ENCODE measurements at places on chromosomes 4 and X. TPM values are rescaled to one million over a fixed set of nuclear protein-coding genes. Genes with fewer than 3 reads are reported as not detected.
A peak's percentile ranks its signal among the peaks of the same experiment; 100 is the strongest.

DNA sequence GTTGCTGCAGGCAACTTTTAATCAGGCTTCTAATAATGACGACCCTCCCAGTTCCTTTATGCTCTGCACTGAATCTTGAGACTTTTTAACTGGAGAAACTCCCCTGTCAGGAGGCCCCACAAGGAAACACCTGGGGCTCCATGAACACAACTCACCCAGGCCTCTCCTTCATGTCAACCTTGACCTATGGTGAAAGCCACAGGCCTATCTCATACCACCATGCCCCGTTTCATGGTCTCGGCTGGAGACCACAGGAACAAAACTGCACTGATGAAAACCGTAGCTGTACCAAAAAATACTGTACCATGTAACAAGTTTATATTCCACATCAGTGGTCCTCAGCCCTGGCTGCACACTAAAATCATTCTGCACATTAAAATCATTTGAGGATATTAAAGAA, 57.0 kb downstream of the ZNF827 start:
- DNase-seq = no peak
- H3K36me3 ChIP-seq = no peaks in the 10 kb centered on the region
- H3K4me1 ChIP-seq = no peaks in the 10 kb centered on the region
- no peaks in the 10 kb centered on the region for H3K27me3 ChIP-seq
- H3K27ac ChIP-seq = no peak overlapping the region
- no peak overlapping the region for H3K4me3 ChIP-seq

GRCh38 chr4:153520801-153521329, 54.7 kb downstream of the TMEM131L start:
- H3K27ac ChIP-seq = no peak overlapping the region
- DNase-seq = no peak
- no peaks in the 10 kb centered on the region for H3K27me3 ChIP-seq
- peaks cover 82% of the 10 kb centered on the region for H3K4me1 ChIP-seq
- H3K36me3 ChIP-seq = no peaks in the 10 kb centered on the region
- peak overlapping the region; percentile 38 for H3K4me3 ChIP-seq

GRCh38 chr4:78926826-78927225, 12.4 kb downstream of the PAQR3 start:
- DNase-seq = no peak
- H3K4me1 ChIP-seq = no peaks in the 10 kb centered on the region
- no peaks in the 10 kb centered on the region for H3K27me3 ChIP-seq
- no peak overlapping the region for H3K27ac ChIP-seq
- peaks cover 11% of the 10 kb centered on the region for H3K36me3 ChIP-seq
- no peak overlapping the region for H3K4me3 ChIP-seq

DNA sequence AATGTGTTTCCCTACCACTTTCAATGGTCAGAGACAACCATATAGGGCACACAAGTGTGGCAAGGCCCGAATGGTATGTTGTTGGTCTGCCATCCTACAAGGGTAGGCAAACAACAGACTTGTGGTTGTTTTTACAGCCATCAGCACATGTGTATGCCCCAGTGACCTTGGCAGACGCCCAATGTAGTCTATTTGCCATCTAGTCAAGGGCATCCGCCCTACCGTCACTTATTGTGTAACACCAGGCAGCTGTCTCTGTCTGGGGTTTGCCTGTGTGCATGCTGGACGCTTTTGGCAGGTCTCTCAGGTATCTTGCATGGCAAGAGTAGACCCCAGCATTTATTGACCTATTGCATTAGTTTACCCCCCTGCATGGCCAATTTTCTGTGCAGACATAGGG, 1145.5 kb upstream of the POU3F4 start:
- H3K4me3 ChIP-seq = no peak overlapping the region
- DNase-seq = no peak
- H3K27me3 ChIP-seq = no peaks in the 10 kb centered on the region
- no peaks in the 10 kb centered on the region for H3K36me3 ChIP-seq
- no peak overlapping the region for H3K27ac ChIP-seq
- H3K4me1 ChIP-seq = no peaks in the 10 kb centered on the region

DNA sequence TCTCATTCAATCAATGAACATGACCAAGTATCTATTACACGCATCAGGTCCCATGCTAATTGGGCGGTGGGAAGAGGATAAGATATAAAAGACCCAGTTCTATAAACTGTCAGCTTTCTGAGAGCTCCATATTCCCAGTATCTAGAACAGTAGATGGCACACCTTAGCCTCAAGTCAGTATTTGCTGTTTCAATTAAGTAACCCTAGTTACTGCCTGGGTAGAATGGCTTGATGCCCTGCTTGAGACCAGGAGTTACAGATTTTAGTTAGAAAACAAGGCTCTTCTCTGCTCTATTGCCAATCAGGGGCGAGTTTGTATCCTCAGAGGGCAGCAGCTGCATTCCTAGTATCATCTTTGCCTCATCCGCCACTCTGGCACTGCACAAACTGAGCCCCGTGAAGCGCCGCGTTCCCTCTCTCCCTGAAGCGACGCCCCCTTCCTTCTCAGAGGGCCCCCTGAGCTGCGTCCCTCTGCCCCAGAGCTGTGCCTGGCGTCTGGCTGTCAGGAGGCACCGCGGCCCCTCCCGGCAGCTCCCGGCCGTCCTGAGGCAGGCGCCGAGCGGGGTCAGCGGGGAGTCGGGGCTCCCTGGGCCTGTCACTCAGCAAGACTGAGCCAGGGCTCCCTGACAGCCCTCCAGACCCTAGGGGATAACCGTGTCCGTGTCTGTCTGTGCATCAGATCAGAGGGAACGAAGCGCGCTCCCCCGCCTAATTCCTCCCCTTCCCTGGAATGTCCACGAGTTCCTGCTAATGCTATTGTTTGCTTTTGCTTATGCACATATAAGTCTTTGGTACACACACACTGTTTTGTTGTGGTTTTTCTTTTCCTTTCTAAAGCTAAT, 212.4 kb upstream of the TTC29 start:
- no peak for DNase-seq
- H3K36me3 ChIP-seq = no peaks in the 10 kb centered on the region
- no peak overlapping the region for H3K4me3 ChIP-seq
- H3K4me1 ChIP-seq = no peaks in the 10 kb centered on the region
- H3K27me3 ChIP-seq = peaks cover 5% of the 10 kb centered on the region

GRCh38 chr4:110616238-110617074, 6.4 kb downstream of the PITX2 start:
- no peak overlapping the region for H3K27ac ChIP-seq
- DNase-seq = no peak
- H3K4me3 ChIP-seq = no peak overlapping the region
- no peaks in the 10 kb centered on the region for H3K36me3 ChIP-seq

- no peak for DNase-seq
- no peaks in the 10 kb centered on the region for H3K36me3 ChIP-seq
- H3K27ac ChIP-seq = no peak overlapping the region
- no peak overlapping the region for H3K4me3 ChIP-seq
- no peaks in the 10 kb centered on the region for H3K27me3 ChIP-seq
Measured at GRCh38 chr4:81225252-81225651, 10.2 kb upstream of the PRKG2 start.

GRCh38 chr4:181755846-181756245, 487.4 kb upstream of the TENM3 start:
- no peak for DNase-seq
- H3K27ac ChIP-seq = no peak overlapping the region
- H3K36me3 ChIP-seq = no peaks in the 10 kb centered on the region
- H3K4me1 ChIP-seq = no peaks in the 10 kb centered on the region
- H3K4me3 ChIP-seq = no peak overlapping the region

GRCh38 chr4:121736735-121737351, 28.1 kb downstream of the SMIM43 start:
- no peaks in the 10 kb centered on the region for H3K36me3 ChIP-seq
- H3K27ac ChIP-seq = no peak overlapping the region
- no peak overlapping the region for H3K4me3 ChIP-seq
- H3K27me3 ChIP-seq = no peaks in the 10 kb centered on the region
- H3K4me1 ChIP-seq = no peaks in the 10 kb centered on the region
- no peak for DNase-seq

DNA sequence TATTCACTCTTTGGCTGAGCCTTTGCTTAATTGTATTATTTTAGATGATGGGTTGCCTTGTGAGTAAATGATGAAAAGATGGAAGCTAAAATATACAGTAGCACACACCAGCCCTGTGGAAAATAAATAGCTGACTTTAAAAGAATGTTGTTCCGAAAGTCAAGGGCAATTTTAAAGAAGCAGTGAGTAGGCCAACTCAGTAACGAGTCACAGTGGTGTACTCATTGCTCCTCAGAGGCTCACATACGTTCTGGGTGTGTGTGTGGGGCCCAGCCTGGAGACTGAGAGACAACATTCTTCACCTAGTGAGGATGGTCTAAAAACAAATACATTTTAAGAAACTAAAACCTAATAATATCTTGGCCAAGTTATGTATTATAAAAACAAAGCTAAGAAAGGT, 640.3 kb downstream of the TRIML1 start:
- no peaks in the 10 kb centered on the region for H3K27me3 ChIP-seq
- H3K4me3 ChIP-seq = no peak overlapping the region
- no peak for DNase-seq
- H3K36me3 ChIP-seq = no peaks in the 10 kb centered on the region
- no peak overlapping the region for H3K27ac ChIP-seq
- H3K4me1 ChIP-seq = no peaks in the 10 kb centered on the region

DNA sequence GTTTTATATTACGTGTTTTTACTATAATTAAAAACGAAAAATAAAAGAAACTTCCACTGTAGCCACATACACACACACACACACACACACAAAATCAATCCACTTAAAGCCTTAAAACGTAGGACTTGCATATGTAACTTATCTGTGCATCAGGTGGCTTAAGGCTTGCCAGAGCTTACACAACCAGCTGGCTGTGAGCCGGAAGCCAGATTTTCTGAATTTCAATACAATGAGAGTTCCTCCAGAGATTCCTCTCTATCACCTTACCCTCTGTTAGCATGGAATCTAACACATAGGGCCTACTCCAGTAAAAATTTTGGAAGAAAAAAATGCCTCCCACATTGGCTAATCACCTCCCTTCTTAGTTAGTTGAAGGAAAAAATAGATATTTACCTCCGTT, 27.9 kb upstream of the SLITRK4 start:
- no peak for DNase-seq
- H3K27ac ChIP-seq = no peak overlapping the region
- no peaks in the 10 kb centered on the region for H3K27me3 ChIP-seq
- no peak overlapping the region for H3K4me3 ChIP-seq

GRCh38 chrX:148723551-148723950, 223.1 kb downstream of the AFF2 start:
- H3K36me3 ChIP-seq = no peaks in the 10 kb centered on the region
- H3K27me3 ChIP-seq = no peaks in the 10 kb centered on the region
- no peaks in the 10 kb centered on the region for H3K4me1 ChIP-seq
- no peak overlapping the region for H3K27ac ChIP-seq

DNA sequence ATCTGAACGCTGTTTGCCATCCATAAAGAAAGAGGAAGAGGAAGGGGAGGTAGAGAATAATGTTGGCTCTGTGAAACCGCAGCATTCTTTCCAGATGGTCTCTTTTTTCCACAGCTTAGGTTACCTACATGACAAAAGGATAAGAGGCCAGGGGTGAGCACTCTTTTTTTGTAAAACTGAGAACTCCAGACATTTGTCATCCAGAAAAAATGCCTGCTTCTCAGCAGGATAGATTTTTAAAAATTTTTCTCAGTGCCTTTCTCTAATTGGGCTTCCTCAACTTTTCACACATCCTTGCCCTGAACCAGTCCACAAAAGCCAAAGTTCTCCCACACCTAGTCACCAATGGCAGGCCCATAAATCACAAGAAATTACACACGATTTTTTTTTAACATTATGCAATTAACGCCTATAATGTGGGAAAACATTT, 158.1 kb upstream of the TENM3 start:
- no peak for DNase-seq
- H3K27me3 ChIP-seq = no peaks in the 10 kb centered on the region
- H3K4me1 ChIP-seq = no peaks in the 10 kb centered on the region

DNA sequence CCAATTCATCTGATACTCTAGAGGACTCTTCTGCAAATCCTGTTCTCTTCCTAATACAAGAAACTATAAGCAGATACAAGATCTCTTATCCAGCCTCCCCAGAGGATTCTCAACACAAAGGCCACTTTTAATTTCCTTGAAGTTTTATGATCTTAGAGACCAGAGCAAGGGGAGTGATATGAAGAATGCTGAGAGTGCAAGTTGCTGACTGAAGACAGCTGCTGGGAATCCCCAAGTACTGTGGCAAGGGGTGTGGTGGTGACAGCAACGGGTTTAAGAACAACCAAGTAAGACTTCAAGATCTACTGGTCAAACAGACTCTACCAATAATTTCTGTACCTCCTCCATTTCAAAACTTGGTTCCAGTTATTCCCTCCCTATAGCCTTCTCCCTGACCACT, 7.0 kb downstream of the AMMECR1 start:
- no peak overlapping the region for H3K27ac ChIP-seq
- no peaks in the 10 kb centered on the region for H3K36me3 ChIP-seq
- no peak overlapping the region for H3K4me3 ChIP-seq
- H3K4me1 ChIP-seq = peaks cover 26% of the 10 kb centered on the region
- no peak for DNase-seq

- no peaks in the 10 kb centered on the region for H3K27me3 ChIP-seq
- no peaks in the 10 kb centered on the region for H3K36me3 ChIP-seq
- H3K4me1 ChIP-seq = peaks cover 15% of the 10 kb centered on the region
- DNase-seq = no peak
- H3K4me3 ChIP-seq = no peak overlapping the region
- H3K27ac ChIP-seq = no peak overlapping the region
Measured at GRCh38 chr4:37665333-37666320, 20.5 kb downstream of the RELL1 start.

- H3K36me3 ChIP-seq = no peaks in the 10 kb centered on the region
- no peak overlapping the region for H3K4me3 ChIP-seq
- no peaks in the 10 kb centered on the region for H3K27me3 ChIP-seq
- H3K4me1 ChIP-seq = no peaks in the 10 kb centered on the region
- DNase-seq = no peak
Measured at GRCh38 chr4:86450861-86451260, 91.0 kb upstream of the MAPK10 start.

- H3K27me3 ChIP-seq = no peaks in the 10 kb centered on the region
- H3K27ac ChIP-seq = no peak overlapping the region
- H3K36me3 ChIP-seq = no peaks in the 10 kb centered on the region
Measured at GRCh38 chrX:22467571-22467970, 194.9 kb downstream of the CBLL2 start.

DNA sequence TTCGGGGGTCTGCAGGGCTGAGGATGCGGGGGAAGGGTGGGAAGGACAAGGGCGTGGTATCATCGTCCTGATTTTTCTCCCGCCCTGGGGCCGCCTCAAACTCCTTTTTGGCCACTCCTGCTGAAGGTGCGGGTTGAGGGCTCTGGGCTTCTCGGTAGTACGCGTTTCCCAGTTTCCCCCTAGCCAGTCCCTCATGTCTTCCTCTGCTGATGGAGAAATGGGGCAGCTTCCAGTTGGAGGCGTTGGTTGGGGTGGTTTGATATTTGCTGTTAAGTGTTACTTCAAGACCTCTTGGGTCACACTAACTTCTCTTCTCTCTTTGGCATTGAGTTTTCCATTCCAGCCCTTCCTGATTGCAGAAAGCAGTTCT, 482 bp downstream of the GSTCD start:
- H3K27ac ChIP-seq = peak overlapping the region; percentile 84
- H3K27me3 ChIP-seq = no peaks in the 10 kb centered on the region
- H3K36me3 ChIP-seq = no peaks in the 10 kb centered on the region
- peak overlapping the region; percentile 96 for H3K4me3 ChIP-seq

TEX13D gene
- not detected for polyA plus RNA-seq

PGRMC1 gene
- polyA plus RNA-seq = 19.9 TPM

TEX13B gene
- polyA plus RNA-seq = not detected

GPRIN3 gene
- polyA plus RNA-seq = 16.5 TPM

SMARCAD1 gene
- 11.3 TPM for polyA plus RNA-seq

FGF13 gene
- polyA plus RNA-seq = not detected

CDS1 gene
- polyA plus RNA-seq = 0.28 TPM

KDM6A gene
- polyA plus RNA-seq = 23.7 TPM

MSANTD1 gene
- polyA plus RNA-seq = not detected

SYTL4 gene
- polyA plus RNA-seq = not detected

NLGN3 gene
- polyA plus RNA-seq = 0.16 TPM

TMEM164 gene
- polyA plus RNA-seq = 3.2 TPM

CXXC4 gene
- polyA plus RNA-seq = 1.1 TPM

PLP1 gene
- not detected for polyA plus RNA-seq

TAF7L gene
- not detected for polyA plus RNA-seq

ADAM29 gene
- polyA plus RNA-seq = 0.53 TPM

PCYT1B gene
- polyA plus RNA-seq = not detected

TIGD4 gene
- 0.29 TPM for polyA plus RNA-seq
